Fibroblast of the aortic adventitia (primary cell): ENCODE measurements at places on chromosomes 13 and 19.
A peak's percentile ranks its signal among the peaks of the same experiment; 100 is the strongest.

DNA sequence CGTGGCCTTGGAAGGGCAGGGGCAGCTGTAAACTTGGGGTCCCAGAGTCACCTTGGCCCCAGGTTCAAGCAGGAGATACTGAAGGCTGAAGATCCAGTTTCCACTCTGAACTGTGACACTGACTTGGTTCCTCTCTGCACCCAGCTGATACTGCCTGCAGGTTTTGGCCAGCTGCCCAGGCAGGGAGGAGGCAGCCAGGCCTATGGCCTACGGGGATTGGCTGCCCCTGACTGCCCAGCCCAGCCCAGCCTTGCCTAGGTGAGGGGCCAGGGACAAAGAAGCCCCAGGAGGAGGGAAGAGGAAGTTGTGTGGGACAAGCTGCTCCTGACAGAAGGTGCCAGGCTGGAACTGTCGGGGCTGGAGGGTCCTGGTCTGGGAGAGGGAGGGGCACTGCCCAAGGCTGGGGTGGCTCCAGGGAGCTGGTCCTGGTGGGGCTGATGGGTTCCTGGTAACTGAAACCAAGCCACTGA is 51.7 kb upstream of the CYP4F8 start:
- DNase-seq = no peak

- DNase-seq = no peak
Observed at GRCh38 chr13:20953245-20953931, 50.8 kb upstream of the XPO4 start.

GRCh38 chr13:46354156-46355087 is 32.6 kb downstream of the RUBCNL start:
- peak; percentile 94 for DNase-seq

GRCh38 chr19:48645620-48646000 is 377 bp downstream of the CA11 start:
- DNase-seq = no peak

DNA sequence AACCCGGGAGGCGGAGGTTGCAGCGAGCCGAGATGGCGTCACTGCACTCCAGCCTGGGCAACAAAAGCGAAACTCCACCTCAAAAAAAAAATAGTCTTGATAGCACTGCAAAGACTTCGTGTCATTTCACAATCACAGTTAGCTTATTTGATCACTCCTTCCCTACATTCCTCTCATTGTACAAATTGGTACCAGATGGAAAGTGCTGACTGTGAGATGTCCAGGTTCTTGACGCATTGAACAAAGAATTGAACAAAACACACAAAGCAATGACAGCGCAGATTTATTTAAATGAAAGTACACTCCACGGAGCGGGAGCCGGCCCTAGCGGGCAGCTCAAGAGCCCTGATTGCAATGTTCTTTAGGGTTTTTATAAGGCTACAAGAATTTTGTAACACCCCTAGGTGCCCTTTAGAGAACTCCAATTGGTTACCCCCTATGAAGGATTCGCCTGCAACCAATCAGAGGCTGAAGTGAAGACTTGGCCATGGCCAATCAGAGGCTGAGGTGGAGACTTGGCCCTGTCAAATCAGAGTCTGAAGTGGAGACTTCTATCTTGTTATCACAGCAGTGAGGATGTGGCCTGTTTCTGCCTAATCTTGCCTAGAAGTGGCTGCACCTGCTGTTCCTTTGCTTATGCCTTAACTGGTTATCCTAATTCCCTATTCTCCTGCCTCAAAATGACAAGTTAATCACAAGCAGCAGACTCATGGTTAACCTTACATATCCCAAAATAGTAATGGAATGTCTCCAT is 16.7 kb downstream of the ZNF556 start:
- peak; percentile 3 for DNase-seq

DNA sequence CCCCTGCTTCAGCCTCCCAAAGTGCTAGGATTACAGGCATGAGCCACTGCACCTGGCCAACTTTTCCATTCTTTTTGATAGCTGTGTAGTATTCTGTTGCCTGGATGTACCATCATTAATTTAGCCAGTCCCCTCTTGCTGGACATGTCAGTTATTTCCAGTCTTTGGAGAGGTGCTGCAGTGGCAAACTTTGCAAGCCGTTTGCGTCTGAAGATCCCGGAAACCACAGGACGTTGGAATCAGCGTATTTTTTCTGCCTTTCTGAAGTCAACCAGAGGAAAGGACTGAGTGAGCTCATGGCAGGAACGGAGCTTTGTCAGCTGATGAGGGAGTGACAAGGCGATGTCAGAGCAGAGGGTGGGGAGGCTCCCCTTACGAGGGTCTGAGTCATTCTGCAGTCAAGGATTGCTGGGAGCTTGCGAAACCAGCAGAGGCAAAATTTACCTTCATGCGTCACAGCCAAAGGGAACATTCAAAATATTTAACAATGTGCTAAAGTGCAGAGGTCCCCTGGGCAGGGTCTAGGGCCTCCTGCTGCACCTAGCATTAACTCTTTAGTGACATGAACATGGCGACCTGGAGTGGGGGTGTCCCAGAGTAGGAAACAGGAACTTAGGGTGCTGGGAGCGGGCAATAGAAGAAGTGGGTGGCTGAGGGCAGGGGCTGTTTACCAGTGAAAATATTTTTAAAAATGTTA is 5.6 kb downstream of the C5AR1 start:
- DNase-seq = peak; percentile 94

GRCh38 chr19:49084206-49085019 is 838 bp upstream of the SNRNP70 start:
- no peak for DNase-seq

DNA sequence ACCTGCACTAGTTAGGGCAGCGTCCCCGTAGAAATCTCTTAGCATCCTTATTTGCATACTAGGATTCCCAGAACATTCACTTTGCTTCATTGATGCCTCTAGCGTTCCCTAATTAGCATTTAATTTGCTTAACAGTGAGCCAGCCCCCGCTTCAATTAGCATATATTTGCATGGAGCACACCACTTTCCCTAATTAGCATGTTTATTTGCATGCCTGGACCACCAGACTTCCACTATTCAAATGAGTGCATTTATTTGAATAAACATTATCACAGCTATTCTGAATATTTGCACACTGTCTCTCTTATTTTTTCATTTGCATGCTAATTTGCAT is 69.6 kb downstream of the RYR1 start:
- no peak for DNase-seq

- DNase-seq = no peak
Observed at GRCh38 chr13:72960541-72960940, 98.3 kb upstream of the KLF5 start.

DNA sequence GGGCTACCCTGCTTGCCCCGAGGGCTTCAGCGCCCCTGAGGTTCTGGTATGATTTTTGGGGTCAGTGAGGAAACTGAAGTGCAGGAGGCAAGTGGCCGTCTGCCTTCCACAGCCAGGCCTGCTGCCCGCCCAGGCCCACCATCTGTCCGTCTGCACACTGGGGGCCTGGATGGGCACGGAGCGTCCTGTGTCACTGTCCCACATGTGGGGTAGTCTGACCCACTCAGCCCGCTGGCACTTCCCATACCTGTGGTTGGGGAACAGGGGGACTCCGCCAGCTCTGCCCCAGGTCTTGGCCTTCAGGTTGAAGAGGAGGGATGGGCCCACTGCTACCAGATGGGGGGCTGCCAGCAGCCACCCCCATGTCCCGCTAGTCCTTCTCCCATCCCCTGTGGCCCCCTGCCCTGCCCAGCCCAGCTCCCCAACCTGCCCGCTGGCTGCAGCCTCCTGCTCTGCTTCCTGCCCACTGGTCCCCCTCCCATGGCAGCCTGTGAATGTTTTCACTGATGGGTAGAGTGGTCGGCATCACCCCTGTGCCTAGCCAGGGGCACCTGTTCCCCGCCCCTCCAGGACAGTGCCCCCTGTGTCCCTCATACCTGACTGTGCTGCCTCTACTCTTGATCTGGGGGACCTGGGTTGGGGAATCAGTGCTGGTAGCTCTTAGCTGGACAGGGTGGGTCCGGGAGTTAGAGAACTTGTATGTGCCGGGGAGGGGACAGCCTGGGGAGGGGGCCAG is 9.5 kb downstream of the PIAS4 start:
- no peak for DNase-seq

DNA sequence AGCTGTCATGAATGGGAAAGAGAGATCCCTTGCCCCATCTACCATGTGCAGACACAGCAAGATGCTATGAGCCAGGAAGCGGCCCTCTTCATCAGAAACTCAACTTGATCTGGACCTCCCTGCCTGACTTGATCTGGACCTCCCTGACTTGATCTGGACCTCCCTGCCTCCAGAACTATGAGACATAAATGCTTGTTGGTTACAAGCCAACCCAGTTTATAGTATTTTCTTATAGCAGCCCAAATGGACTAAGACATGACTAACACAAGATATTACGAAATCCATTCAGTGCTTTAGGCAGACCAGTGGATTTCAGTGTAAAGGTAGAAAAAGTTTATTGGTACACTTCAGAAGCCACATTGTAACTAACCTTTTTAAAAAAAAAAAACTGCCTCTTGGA is 15.6 kb downstream of the PCID2 start:
- DNase-seq = peak; percentile 86

- no peak for DNase-seq
Observed at GRCh38 chr13:70874636-70875035, 766.4 kb upstream of the KLHL1 start.

GRCh38 chr19:35458731-35459391 is 10.8 kb downstream of the FFAR2 start:
- DNase-seq = no peak

DNA sequence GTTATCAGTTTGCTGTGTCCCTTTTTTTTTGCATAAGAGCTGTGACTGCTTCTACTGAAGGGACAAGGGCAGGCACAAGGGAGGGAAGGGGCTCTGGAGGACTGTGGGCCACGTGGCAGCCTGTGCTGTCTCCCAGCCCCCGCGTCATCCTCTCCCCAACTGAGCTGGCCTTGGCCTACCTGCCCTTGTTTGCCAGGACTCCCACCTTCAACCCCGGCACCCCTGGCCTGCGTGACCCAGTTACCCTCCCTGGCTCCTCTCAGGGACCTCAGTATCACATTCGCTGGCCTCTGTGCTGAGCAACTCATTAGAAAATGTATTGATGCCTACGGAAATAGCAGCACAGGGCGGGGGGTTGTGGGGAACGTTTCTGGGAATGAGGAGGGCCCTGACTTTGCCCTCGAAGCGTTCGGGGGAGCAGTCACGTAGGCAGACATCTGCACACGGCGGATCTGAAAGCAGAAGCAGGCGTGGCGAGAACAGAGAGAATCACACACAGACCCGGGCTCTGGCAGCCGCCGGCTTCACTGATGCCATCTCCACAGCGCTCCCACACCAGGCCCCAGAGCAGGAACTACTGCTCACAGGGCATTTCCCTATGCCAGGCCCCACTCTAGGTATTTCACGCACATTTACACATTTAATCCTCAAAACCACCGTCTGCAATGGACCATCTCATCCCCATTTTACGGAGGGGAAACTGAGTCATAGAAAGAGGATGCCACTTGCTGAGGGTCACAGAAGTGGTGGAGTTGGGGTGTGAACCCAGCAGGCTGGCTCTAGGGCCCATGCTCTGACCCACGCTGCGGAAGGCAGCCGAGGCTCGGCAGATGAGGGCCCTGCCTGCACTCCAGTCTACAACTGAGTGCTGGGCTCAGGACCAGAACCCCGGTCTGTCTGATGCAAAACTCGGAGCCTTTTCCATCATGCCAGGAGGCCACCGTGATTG is 5.7 kb upstream of the ATF5 start:
- DNase-seq = no peak

- DNase-seq = no peak
Observed at GRCh38 chr13:78598116-78598781, 5.1 kb downstream of the POU4F1 start.

DNA sequence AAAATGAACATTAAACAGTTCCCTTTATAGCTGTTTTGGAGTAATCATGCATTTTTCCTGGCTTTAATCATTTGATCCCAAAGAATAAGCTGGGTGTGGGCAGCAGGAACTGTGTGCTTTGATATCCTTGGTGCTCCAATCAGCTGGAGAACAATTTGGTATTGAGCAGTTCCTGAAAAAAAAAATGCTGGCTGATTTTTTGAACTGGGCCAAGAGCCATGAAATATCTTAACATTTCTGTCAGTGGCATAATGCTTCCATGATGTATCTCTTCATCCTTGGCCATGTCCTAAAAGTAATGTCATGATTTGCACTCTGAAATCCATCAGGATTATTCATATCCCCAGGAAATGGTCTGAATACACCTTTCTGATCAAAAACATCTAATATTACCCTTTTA is 134.7 kb downstream of the LHFPL6 start:
- peak; percentile 72 for DNase-seq

DNA sequence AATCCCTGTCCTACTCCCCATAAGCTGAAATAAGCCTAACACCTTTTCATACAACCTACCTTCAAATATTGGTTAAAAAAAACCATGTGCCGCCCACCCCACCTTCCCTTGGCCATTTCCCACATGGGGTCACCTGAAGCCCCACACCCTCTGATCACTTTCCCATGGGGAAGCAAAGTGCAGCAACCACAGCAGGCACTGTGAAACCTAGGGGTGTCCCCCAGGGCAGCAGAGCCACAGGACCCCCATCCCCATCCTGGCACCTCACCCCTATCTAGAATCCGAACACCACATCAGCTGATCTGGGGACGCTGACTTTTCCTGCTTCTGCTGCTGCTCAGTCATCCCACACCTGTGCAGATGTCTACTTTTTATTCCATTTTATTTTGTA is 19.9 kb downstream of the CEACAM21 start:
- no peak for DNase-seq

GRCh38 chr13:29529754-29530153 is 65.7 kb downstream of the SLC7A1 start:
- DNase-seq = no peak

GRCh38 chr13:114065141-114065925 is 67.1 kb downstream of the RASA3 start:
- DNase-seq = peak; percentile 98

DNA sequence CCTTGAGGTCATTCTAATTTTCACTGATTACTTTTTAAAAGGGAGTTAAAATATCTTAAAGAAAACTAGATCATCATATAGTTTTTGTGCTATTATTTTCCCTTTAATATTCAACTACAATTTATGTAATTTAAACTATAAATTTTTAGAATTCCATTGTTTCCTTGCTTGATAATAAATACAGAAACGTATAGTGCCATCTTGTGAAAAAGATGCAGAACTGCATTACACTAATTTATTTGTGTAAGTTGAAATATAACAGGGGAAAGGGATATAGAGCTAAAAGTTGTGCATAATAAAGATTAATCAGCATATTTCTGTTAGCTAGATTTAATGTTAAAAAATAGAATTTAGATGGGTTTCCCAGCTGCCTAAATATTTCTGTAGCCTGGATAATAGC is 61.5 kb upstream of the TDRD3 start:
- DNase-seq = peak; percentile 48

DNA sequence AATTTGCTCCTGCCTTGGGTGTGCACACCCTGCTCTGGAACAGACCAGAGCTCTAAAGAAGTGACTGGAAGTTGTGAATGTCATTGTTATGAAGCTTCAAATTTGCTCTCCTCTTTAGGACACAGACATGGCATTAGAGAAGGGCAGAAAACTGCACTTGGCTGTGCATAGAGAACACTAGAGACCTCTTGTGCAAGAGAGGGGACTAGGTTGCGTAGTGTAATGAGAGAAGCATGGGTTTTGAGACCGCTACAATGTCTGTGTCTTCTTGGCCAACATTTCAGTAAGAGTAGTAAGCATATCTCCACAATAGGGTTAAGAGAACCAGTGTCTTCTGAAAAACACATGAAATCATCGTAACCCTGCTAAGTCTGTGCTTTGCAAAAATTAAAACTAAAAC is 423.3 kb downstream of the SPRY2 start:
- DNase-seq = no peak

- DNase-seq = no peak
Observed at GRCh38 chr19:41784312-41784711, 12.1 kb upstream of the CEACAM3 start.
